ENCODE measurements at places on chromosomes 1 and 21.

DNA sequence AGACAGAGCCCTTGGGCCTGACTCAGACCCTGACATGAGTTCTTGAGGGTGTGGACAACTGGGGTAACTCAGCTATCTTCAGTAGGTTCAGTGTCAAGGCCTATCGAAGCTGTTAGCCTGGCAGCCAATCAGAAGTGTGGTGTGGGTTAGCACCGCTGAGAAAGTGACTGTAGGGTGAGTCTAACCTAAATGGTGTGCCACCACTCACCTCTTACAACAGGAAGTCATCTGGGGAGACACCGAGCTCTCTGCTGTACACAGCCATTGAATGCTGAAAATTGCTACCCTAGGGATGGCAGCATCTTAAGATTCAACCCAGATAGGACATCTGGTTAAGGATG lies 44.6 kb downstream of the RASSF5 start:
- DNase-seq, result no peak

DNA sequence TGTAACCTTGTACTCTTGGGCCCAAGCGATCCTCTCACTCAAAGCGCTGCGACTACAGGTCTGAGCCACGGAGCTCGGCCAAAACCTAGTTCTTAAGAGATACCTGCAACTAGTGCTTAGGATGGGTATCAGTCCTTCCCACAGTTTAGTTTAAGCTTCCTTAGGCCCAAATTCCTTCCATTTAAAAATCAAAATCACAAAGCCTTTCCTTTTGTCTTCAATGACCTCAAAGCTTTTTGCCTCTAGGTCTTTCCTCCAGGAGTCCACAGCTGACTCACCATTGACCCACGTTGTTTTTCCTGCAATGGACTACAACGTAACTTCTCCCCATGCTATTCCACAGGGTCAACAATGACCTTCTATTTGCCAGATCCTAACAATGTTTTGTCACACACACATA lies 64.0 kb downstream of the APP start:
- no peak for DNase-seq

DNA sequence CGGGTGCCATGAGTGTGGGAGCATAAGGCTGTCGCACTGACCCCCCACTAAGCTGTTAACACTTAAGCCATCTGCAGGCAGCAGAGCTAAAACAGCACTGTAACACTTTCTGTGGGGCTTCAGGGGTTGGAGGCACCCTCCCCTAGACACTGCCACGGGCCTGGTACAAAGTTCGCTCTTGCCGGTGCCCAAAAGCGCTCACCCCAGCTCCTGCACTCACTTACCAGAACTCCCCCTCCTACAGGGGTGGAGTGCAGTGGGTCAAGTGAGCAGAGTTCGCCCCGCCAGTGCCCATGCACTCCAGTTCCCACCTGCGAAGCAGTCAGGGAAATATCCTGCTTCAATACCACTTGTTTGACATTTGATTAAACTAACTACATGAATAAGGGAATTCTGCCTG lies 46.3 kb upstream of the CFAP298 start:
- no peak for DNase-seq

GRCh38 chr1:163928651-163929050 lies 606.9 kb downstream of the NUF2 start:
- no peak for DNase-seq

- no peak for DNase-seq
These were observed 59.0 kb upstream of the ATF3 start for GRCh38 chr1:212549503-212550017.

- DNase-seq, result no peak
These were observed 30.1 kb upstream of the PTGFRN start for GRCh38 chr1:116879478-116880133.

DNA sequence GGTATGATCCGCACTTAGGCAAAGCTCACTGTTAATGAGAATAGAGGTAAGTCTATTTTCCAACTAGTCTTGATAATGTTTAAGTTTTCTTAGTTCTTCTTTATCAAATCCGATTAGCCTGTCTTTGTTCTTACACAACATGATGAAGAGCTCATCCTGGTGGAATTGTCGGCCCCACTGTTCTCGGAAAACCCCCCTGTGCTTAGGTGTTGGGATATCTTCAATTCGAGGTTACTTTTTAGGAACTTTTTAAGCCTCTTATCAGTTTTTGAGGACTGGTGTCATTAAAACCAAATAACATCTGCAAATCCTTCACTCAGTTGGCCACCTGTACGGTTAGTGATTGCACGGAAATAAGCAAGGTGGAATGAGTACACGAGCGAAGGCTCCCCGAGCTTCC lies 60.7 kb upstream of the KIF26B start:
- no peak for DNase-seq

GRCh38 chr1:182811975-182812722 lies 22.6 kb downstream of the NPL start:
- DNase-seq, result no peak

DNA sequence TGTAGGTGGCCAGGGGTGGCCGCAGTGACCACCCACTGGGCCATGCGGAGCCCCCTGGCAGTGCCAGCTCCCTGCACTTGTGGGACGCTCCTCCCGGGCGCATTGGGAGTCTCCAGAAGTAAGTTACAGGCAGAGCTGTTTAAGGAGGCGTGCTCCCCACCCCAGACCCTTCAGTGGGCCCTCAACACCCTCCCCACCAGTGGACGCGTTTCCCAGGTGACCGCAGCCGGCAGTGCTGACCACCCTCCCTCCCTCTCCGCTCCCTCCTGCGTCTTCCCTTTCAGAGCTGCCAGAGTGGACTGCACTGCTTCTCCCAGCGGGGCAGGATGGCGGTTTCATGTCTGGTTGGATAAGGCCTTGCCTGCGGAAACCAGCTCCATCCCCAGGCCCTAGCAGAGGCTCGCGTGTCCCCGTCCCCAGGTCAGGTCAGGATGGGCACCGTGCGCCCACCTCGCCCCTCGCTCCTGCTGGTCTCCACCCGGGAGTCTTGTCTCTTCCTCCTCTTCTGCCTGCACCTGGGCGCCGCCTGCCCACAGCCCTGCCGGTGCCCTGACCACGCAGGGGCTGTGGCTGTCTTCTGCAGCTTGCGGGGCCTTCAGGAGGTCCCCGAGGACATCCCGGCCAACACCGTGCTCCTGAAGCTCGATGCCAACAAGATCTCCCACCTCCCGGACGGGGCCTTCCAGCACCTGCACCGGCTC lies 1.1 kb downstream of the LRRC3 start:
- no peak for DNase-seq

DNA sequence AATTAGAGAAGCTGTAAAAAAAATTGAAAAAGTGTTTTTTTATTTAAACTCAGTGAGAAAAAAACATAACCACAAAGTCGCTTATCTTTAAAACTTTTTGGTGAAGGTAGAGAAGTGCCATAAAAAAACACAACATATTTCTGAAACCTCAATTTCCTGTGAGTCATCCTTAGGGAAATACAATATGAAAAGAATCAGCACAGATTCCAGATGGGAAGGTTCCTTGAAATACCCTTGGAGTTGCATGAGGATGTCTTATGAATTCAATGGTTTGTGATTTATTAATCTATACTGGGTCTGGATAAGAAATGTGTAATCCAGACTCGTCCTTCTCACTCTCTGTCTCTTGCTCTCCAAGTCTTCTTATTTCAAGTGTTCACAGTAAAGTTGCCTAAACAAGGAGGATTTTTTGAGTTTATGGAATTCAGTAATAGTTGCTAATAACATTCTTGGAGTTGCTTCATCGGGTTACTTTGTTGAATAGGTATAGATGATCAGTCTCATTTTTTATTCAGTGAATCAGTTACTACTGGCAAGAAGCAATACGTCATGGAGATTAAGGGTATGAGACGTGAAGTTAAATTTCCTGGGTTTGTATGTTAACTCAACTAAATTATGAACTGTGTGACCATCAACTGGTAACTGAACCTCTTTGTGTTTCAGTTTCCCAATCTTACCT lies 191.4 kb downstream of the KCNK2 start:
- DNase-seq, result no peak

DNA sequence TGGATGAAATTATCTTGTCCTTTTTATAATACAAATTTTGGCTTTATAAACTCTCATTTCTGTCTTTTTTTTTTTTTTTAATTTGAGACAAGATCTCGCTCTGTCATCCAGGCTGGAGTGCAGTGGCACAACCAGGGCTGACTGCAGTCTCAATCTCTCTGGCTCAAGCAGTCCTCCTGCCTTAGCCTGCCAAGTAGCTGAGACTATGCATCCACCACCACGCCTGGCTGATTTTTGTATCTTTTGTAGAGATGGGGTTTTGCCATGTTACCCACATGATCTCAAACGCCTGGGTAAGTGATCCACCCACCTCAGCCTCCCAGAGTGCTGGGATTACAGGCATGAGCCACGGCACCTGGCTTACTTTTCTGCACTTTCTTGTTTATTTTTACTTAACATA lies 7.5 kb downstream of the TOR1AIP1 start:
- no peak for DNase-seq

GRCh38 chr1:155307247-155307740 lies 1.4 kb upstream of the FDPS start:
- DNase-seq, result no peak

- no peak for DNase-seq
These were observed 1197.0 kb downstream of the AMY1C start for GRCh38 chr1:104946558-104947210.

DNA sequence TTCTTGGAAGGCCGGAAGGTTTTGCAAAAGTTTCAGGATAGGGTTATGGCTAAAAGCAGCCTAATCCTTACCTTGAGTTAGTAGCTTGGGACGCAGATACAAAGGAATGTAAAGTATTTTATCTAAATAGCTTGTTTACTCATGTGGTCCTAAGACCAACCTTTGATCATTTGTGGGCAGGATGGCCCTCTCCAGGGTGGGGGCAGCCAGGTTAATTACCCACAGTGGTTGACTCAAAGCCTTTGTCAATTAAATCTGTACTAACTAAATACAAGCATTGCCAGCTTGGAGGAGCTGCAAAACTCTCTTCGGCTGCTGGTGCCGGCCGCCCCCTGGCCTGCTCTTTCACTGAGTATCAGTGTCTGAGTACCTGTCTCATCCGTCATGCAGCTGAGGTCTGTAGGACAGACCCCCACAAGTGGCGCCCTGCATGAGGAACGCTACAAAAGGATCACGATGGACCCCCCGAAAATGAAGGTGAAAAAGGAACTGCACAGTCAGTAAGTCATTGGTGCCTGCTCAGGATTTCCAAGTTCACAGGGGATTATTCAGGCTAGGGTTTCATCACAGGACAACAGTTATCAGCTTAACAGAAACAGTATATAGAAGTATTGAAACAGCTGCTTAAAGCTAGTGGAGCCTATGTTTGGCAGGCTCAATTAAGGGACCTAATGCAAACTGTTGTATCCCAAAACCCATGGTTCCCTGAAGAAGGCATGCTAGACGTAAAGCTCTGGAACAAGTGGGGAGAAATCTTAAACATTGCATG lies 212.5 kb upstream of the MAP1LC3C start:
- no peak for DNase-seq

DNA sequence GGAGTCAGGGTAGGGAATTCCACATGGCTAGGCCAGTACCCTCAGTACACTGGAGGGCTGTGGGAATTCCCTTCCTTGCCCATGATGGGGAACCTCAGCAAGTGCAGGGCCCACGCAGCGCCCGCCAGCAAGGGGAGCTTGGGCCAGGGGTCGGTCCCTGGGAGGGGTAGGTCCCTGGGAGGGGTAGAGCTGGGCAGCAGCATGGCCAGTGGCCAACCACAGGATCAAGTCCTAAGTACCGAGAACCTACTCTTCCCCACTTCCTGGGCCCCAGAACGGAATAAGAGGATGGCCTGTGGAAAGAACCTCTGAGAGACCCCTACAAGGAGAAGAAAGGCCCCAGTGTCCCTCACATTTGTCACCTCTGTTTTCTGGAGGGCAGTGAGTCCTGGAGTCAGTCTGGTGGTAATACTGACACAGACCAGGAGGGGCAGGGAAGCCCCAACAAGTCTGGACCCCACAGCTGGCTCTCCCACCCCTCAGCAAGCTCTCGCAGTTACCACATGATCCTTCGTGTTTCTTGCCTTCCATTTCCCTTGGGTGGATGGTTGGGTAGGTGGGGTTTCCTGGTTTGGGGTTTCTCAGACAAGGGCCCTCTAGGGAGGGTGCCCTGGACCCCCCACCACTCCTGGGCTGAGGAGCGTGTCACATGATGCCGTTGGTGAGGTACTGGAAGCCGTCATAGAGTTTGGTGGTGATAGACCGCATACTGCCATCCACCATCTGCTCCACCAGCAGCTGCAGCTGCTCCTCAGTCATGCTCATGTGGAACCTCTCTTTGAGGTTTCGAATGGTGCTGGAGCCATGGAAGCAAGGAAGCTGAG lies 10.3 kb downstream of the ZNF687 start:
- DNase-seq, result no peak

DNA sequence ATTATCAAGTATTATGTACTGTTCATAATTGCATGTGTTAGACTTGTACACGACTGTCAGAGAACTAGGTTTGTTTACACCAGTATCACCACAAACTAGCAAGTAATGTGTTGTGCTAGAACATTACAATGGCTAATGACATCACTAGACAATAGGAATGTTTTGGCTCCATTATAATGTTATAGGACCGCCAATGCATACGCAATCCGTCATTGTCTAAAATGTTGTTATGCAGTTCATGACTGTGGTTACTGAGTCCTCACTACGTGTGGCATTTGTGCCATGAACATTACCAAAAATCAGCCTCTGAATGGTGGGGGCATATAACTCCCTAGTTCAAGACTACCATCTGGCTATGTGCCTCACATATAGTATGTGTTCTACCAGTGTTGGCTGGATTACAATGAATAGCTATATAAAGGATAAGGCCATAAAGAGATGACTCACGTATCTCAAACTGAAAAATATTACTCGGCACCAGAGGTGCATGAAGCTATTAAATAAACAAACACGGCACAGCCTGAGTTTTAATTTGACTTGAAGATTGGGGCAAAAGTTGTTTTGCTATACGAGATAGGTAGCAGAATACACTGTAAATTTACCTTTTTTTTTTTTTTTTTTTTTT lies 89.1 kb upstream of the COL24A1 start:
- DNase-seq, result no peak

DNA sequence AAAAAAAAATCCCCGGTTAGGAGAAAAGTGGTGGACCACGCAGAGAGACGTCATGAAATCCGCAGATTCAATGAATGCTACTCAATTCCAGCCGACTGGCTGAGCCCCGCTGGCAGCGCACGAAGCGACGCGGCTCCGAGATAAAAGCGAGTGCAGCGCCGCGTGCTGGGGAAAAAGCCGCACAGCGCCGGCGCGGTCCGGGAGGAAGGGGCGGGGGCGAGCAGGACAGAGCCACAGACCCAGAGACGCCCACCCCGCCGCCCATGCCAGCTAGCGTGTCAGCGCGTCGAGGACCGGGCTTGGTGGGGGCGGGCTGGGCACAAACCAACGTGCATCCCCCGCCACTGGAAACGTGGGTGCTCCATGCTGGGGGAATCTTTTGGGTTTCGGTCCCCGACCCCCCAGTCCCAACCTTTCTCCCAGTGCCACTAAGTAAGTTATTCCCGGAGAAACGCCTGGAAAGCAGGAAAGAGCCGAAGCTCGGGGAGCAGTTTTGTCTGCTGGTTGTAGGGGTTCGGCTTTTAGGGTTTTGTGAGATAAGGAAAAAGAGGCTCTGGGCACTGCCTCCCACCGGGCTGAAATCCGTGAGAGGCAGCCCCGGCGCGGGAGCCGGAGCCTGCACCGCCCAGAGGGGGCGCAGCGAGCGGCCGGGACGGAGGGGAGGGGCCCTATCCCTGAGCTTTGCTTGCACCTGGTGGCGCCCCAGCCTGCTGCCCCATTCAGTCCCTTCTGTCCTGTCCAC lies at the start of gene KCNJ6:
Gene KCNJ6 (minus strand): TSS at position 148 of the 742 bp plus-strand sequence. CDS start 75,775 bp downstream, outside the sequence.
- DNase-seq, result peak; percentile 83
